ENCODE measurements at places on chromosomes 6 and 20.
A peak's percentile ranks its signal among the peaks of the same experiment; 100 is the strongest.

- no peaks in the 10 kb centered on the region for H3K27me3 ChIP-seq
- DNase-seq, result no peak
- no peak overlapping the region for H3K27ac ChIP-seq
- H3K36me3 ChIP-seq, result no peaks in the 10 kb centered on the region
- H3K4me1 ChIP-seq, result no peaks in the 10 kb centered on the region
Observed at GRCh38 chr6:52650941-52651340, 20.0 kb upstream of the TMEM14A start.

DNA sequence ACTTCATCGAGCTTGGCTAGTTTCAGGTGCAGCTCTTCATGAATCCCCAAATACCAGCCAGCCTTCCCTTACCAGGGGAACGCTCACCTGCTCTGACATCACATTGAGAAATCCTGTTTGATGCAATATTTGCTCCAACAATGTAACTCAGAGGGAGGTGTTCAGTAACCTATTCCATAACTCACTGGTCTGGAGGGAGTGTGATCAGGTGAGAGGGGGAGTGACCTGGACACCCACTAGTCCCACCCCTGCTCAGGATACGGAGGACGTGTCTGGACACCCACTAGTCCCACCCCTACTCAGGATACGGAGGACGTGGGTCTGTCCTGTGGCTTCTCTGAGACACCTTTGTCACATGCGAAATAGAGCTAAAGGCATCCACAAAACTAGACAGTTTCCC is 70.3 kb downstream of the HUS1B start:
- peak overlapping the region; percentile 29 for H3K27ac ChIP-seq
- H3K36me3 ChIP-seq, result no peaks in the 10 kb centered on the region
- peak; percentile 76 for DNase-seq
- peaks cover 9% of the 10 kb centered on the region for H3K4me1 ChIP-seq

DNA sequence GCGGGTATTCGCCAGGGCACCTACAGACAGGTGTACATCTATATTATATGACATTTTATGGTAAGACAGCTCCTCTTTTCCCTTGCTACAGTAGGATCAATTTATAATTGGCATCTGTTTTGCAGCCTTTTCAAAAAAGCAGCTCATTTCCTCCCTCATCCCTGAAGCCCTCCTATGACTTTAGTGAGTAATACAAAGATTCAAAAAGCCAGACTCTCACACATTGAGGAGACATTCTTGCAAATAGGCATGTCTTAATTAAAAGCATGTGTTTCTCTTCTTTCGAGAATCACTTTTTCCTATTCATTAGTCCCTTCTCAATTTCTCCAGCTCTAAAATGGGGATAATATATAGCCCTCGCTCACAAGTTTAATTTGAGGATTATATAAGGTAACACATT is 283.4 kb downstream of the TBC1D7 start:
- H3K27ac ChIP-seq, result no peak overlapping the region
- H3K36me3 ChIP-seq, result no peaks in the 10 kb centered on the region
- DNase-seq, result no peak
- no peaks in the 10 kb centered on the region for H3K27me3 ChIP-seq
- H3K4me1 ChIP-seq, result no peaks in the 10 kb centered on the region
- no peak overlapping the region for H3K4me3 ChIP-seq

- DNase-seq, result no peak
- H3K27me3 ChIP-seq, result no peaks in the 10 kb centered on the region
- no peak overlapping the region for H3K4me3 ChIP-seq
- H3K36me3 ChIP-seq, result no peaks in the 10 kb centered on the region
- H3K27ac ChIP-seq, result no peak overlapping the region
Observed at GRCh38 chr20:32495217-32495565, 89.9 kb downstream of the NOL4L start.

- no peak for DNase-seq
- no peak overlapping the region for H3K27ac ChIP-seq
- H3K4me3 ChIP-seq, result no peak overlapping the region
- no peaks in the 10 kb centered on the region for H3K36me3 ChIP-seq
- H3K27me3 ChIP-seq, result no peaks in the 10 kb centered on the region
Observed at GRCh38 chr20:51363378-51363777, 179.1 kb downstream of the NFATC2 start.

GRCh38 chr6:137491478-137491877 is 2.7 kb downstream of the OLIG3 start:
- H3K4me3 ChIP-seq, result no peak overlapping the region
- no peaks in the 10 kb centered on the region for H3K36me3 ChIP-seq
- no peak overlapping the region for H3K27ac ChIP-seq
- no peaks in the 10 kb centered on the region for H3K4me1 ChIP-seq

GRCh38 chr20:1061484-1062221 is 56.7 kb upstream of the PSMF1 start:
- no peaks in the 10 kb centered on the region for H3K27me3 ChIP-seq
- H3K4me3 ChIP-seq, result no peak overlapping the region
- H3K27ac ChIP-seq, result no peak overlapping the region
- no peak for DNase-seq

- no peaks in the 10 kb centered on the region for H3K27me3 ChIP-seq
- no peaks in the 10 kb centered on the region for H3K36me3 ChIP-seq
- no peak overlapping the region for H3K27ac ChIP-seq
- DNase-seq, result no peak
- no peak overlapping the region for H3K4me3 ChIP-seq
- H3K4me1 ChIP-seq, result no peaks in the 10 kb centered on the region
Observed at GRCh38 chr6:29675561-29675960, 5.4 kb downstream of the ZFP57 start.

- no peak overlapping the region for H3K27ac ChIP-seq
- H3K4me3 ChIP-seq, result no peak overlapping the region
- no peak for DNase-seq
- no peaks in the 10 kb centered on the region for H3K27me3 ChIP-seq
- no peaks in the 10 kb centered on the region for H3K36me3 ChIP-seq
- peaks cover 7% of the 10 kb centered on the region for H3K4me1 ChIP-seq
Observed at GRCh38 chr20:5128886-5129285, 2.1 kb downstream of the CDS2 start.

- peaks cover 36% of the 10 kb centered on the region for H3K4me1 ChIP-seq
- no peaks in the 10 kb centered on the region for H3K36me3 ChIP-seq
- peak overlapping the region; percentile 94 for H3K27ac ChIP-seq
- no peak overlapping the region for H3K4me3 ChIP-seq
- no peaks in the 10 kb centered on the region for H3K27me3 ChIP-seq
- DNase-seq, result no peak
Observed at GRCh38 chr20:47202733-47203667, 153.5 kb downstream of the ZMYND8 start.

DNA sequence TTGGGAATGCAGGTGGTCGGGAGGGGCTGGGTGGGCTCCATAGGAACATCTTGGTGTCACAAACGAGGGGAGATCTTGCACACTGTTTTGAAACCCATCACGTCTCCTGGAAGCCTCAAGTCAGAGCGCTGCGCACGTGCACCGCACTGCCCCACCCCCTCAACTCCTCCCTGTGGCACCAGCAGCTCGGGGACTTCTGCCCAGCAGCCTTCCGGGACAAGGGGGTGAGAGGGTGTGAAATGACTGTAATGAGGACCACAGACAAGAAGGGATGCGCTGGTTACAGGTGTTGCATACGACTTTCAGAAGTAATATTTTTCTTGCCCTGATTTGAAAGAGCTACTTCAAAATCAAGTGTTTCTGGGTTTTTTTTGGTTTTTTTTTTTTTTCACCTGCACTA is 60.3 kb downstream of the FOXC1 start:
- no peak overlapping the region for H3K4me3 ChIP-seq
- no peak overlapping the region for H3K27ac ChIP-seq
- no peak for DNase-seq
- no peaks in the 10 kb centered on the region for H3K36me3 ChIP-seq
- no peaks in the 10 kb centered on the region for H3K27me3 ChIP-seq
